Hippocampal formation (tissue), 2 donors: ENCODE measurements at places on chromosomes 1 and 21.

DNA sequence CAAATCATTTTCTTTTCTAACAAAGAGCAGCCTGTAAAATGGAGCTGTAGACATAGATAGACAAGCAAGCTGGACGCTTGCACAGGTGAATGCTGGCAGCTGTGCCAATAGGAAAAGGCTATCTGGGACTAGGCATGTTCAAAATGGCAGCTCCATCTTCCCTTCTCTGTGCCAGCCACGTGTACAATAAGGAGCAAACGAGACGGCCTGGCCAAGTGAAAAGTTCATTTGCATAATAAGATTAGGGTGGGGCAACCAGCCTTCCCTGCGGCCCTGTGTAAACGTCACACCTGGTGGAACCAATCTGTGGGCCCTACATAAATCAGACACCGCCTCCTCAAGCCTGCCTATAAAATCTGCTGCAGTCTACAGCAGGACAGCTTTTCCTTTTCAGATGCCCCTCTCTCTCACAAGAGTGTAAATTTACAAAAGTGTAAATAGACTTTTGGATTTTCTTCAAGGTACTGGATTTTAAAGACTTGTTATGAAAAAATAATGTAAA is 16.6 kb upstream of the EDEM3 start:
- DNase-seq = no peak

DNA sequence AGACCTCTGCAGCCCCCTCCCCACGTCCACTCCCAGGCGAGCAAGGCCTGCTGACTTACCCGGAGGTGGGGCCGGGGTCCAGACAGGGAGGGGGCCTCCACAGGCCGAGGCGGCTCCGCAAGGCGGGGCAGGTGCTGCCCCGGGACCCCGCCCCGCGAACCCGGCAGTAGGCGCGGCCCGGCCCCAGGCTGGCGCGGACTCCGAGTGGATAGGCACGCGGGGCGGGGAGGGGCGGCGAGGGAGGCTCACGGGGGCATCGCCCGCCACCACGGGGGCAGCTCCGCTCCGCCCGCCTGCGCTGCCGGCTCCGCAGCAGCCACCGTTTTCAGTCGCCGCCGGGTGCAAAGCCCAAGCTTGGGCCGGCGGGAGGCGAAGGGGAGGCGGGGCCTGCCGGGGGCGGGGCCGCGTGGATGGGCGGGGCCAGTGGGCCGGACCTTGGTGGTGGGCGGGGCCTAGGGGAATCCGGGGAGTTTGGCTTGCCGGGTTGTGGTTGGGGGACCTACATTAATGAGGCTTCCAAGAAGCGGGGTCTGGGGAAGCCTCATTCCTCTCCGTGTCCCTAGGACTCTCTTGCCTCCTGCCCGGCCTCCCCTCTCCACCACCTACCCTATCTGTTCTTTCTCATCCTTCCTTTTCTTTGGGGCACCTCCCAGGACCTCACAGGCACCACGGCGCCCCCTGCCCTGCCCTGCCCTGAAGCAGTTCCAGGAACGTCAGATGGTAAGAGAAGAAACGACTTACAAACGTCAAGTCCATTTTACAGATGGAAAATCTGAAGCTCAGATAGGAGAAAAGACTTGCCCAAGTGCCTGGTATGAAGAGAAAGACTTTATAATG is at the start of gene RIMS3:
Gene RIMS3, minus strand, starts transcription at position 348 of the 837 bp plus-strand sequence. CDS start 23,757 bp downstream, outside the sequence.
- DNase-seq = peak; percentile 42

- DNase-seq = no peak
Observed at GRCh38 chr1:231272880-231273279, 31.9 kb downstream of the GNPAT start.

GRCh38 chr21:42750737-42751530 is 97.5 kb downstream of the PDE9A start:
- no peak for DNase-seq

- DNase-seq = peak; percentile 55
Observed at GRCh38 chr1:61183471-61184039, 101.2 kb downstream of the NFIA start.

DNA sequence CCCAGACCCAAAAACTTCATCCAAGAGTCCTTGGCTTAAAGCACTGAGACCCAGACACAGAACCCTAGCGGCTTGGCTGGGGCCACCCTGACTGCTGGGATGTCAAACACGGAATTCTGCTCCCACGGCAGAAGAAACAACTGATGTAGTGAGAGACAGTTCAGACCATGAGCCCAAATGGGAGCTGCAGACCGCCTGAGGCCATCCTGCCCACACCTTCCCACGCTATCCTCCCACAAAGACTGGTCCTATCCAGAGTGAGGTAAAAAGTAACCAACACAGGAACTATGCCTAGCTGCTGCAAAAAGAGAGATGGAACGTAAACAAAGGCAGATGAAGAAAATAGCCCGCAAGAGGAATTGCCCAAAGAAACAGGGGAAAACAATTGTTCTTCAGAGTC is 203.3 kb downstream of the PTPRU start:
- DNase-seq = no peak

GRCh38 chr1:210655511-210655910 is 326.8 kb downstream of the HHAT start:
- DNase-seq = no peak

DNA sequence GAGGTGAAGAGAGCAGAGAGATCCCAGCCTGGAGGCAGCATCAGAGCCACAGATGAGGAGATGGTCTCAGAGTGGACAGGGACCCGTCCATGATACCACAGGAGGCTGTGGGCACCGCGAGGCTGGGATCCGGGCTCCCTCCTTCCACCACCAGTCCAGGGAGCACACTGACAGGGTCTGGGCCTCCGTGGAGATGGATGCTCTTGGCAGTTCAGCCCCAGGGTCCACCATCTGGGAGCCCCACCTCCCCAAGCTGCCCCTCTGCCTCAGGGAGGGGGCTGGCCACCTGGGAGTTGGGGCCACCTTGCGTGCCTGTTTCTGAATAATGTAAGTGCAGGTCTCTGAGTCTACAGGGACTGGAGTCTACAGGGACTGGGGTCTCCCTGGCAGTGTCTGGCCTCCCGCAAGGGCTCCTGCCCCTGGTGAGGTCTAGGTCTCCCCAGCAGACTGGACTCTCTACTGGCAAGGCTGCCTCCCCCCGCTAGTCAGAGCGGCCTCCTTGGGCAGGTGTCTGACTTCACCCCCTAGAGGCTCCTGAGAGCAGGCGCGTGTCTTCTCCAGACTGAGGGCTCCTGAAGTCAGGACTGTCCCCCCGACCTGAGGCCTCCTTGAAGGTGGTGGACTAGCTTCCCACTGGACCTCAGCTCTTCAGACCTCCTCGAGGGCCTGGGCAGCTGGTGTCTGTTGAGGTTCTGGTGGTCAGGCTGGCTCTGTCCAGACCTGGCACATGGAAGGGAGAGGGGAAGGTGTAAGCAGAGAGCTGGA is 218.5 kb downstream of the PTPRU start:
- DNase-seq = no peak

GRCh38 chr21:45155910-45156309 is 81.5 kb downstream of the ADARB1 start:
- DNase-seq = no peak

- DNase-seq = no peak
Observed at GRCh38 chr1:110540891-110541685, 22.1 kb upstream of the KCNA10 start.

DNA sequence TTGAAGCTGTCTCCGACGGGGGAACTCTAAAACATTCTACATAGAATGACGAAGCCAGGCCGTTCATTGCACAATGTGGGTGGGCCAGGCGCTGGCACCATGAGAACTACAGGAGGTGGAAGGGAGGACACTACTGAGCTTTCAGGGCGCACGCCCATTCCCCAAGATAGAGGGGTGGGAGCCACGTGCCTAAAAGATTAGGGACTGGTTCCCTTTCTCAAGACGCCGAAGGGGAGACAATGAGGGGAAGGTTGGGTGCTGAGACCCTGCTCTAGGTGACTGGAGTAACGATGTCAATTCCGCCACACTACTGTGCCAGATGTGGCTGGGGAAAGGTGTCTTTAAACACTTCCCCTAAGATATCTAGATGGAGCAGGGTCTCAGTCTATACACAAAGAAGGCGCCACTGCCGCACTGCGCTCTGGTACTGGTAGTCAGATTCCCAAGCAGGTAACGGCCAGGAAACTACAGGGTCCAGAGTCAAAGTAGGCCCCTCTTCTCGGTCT is 782 bp downstream of the CSDE1 start:
- DNase-seq = no peak

- DNase-seq = no peak
Observed at GRCh38 chr21:35716876-35717565, 343.3 kb downstream of the SETD4 start.

GRCh38 chr1:55213885-55214211 is 1.3 kb downstream of the USP24 start:
- no peak for DNase-seq

- no peak for DNase-seq
Observed at GRCh38 chr1:87778896-87779295, 450.2 kb downstream of the LMO4 start.

GRCh38 chr1:11729498-11730428 is 6.2 kb upstream of the AGTRAP start:
- no peak for DNase-seq

GRCh38 chr1:88634538-88634937 is 49.5 kb upstream of the PKN2 start:
- no peak for DNase-seq

- DNase-seq = no peak
Observed at GRCh38 chr1:202661136-202661845, 49.0 kb downstream of the SYT2 start.

DNA sequence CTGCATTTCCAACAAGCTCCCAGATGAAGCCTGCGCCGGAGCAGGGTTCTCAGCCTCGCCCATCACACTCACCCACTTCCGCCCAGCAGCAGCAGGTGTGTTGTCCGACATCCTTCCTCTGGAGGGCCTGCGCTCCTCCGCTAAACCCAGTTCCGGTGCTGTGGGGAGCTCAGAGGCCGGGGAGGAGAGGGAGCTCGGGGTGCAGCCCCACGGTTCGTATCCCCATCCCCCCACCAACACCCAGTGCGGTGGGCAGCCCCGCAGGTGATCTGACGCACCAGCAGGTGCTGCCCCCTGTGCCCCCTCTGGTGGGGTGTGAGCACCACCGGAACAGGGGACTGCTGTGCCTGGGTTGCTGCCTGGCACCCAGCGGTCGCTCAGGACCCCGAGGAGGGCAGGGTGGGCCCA is 3.4 kb upstream of the PEX10 start:
- DNase-seq = no peak

DNA sequence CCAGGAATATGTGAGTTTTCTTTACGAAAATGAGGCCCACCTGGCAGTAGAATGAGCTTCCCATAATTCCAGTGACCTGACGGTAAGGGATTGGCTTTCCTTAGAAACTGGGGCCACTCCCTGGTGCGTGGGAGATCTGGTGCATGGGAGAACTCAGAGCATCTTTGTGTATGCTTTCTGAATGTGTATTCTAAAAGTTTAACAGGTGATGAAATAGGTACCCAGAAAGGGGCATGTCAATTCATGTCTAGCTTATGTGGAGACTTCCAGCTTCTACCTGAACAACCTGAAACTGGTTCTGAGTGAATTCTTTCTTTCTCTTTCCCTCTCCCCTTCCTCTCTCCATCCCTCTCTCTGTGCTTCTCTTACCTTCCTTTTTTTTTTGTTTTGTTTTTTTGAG is 15.2 kb upstream of the FCRLA start:
- no peak for DNase-seq

DNA sequence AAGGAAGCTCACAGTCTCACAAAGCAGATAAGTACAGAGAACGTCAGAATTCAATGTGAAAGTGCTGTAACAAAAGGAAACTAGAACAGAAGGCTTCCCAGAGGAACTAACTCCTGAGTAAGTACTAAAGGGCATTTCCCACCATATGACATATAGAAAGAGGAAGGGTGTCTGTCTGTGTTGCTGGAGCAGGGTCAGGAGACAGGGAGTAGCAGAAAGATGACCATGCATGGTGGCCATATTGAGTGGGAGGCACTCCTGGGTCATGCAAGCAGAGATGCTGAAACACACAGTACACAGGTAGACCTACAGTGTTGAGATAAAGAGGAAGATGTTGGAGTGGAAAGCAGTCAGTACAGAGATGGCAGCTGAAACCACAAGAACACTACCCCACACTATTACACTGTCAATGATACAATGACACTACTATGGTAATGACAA is 47.3 kb downstream of the SLC25A24 start:
- DNase-seq = no peak

DNA sequence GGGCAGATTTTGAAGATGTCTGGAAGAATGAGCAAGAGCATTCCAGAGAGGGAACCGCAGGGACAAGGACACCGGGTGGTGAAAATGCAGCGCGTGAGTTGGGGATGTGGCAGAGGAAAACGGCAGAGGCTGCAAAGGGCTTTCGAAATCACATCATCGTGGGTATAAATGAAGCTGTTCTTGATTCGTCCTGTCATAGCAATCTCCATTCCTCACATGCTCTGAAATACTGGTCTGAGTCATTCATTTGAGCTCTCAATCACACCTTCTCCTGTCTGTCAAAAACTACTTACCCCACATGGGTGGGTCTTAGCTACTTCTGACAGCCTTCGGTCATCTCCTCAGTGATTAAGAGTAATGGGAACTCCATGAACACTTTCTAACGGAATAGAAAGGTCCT is 81.5 kb downstream of the ERG start:
- DNase-seq = no peak

DNA sequence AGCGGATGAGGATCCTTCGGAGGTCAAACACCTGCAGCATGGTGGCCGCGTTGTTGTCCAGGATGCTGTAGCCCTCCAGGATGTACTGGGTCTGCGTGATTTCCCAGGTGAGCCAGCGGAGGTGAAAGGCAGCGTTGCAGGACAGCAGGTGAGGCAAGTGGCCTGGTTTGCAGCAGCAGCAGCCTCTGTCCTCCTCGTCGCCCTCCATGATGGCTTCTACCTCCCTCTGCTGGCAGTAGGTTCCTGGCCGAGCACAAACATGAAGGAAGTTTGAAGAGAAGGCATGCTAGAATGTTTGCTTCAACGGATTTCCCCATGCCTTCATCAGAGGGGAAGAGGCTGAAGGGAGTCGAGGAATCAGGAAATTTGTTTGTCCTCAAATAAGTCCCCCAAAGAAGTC is 74.7 kb downstream of the NTPCR start:
- peak; percentile 5 for DNase-seq

- no peak for DNase-seq
Observed at GRCh38 chr1:100835866-100836842, 58.5 kb downstream of the EXTL2 start.

GRCh38 chr1:244762629-244763028 is 72.8 kb upstream of the COX20 start:
- no peak for DNase-seq

DNA sequence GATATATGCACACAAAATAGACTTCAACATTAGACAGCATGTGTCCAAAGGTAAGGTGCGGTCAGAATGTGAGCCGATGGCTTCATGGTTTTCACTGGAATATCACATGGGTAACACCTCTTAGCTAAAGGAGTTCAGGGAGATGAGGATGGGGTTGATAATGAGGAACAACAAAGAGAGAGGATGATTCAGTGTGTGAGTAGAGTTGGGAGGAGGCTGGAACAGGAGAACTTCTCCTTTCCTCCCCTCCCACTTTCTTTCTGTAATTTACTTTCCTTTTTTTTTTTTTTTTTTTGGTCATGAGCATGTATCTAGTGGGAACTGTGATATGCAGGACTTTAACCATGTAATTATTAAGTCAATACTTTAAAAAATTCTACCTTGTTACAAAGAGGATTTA is 99.4 kb downstream of the FASLG start:
- no peak for DNase-seq
